ENCODE measurements at places on chromosomes 3 and 15.

- DNase-seq: no peak
These were observed 958.8 kb downstream of the ZPLD1 start for GRCh38 chr3:103393395-103394186.

DNA sequence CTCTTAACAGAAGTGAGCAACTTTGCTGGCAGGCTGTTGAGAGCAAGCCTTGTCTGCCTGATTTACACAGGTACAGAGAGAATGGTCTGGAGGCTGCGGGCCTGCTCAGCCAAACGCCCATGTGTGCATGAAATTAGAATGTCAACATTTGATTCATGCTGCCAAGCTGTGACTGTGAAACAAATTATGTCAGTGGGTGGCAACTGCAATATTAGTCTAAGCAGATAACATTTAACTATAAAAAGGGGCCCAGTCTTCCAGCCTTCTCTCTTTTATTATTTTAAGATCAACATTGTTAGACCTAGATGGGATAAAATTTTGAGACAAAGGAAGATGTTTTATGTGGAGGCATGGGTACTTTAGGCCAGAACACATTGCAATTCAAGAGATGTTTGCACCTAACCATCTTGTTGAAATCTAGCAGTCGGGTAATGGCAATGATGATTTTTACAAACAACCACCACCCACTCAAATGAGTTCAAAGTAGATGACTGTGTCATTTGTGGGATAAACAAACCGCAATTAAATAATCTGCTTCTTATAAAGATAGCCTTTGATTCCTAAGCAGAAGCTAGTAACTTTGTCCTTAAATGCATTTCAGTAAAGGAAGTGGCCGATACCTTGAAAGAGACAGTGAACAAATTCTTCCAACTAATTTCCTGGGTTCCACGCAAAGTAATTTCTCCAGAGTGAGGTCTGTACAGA lies 70.2 kb downstream of the FOXB1 start:
- DNase-seq: no peak

GRCh38 chr15:53404930-53405493 lies 354.5 kb downstream of the WDR72 start:
- DNase-seq: no peak

GRCh38 chr3:50316657-50317242 lies 5.8 kb downstream of the HYAL2 start:
- no peak for DNase-seq

- DNase-seq: no peak
These were observed 5.1 kb downstream of the RAB43 start for GRCh38 chr3:129116482-129116946.

DNA sequence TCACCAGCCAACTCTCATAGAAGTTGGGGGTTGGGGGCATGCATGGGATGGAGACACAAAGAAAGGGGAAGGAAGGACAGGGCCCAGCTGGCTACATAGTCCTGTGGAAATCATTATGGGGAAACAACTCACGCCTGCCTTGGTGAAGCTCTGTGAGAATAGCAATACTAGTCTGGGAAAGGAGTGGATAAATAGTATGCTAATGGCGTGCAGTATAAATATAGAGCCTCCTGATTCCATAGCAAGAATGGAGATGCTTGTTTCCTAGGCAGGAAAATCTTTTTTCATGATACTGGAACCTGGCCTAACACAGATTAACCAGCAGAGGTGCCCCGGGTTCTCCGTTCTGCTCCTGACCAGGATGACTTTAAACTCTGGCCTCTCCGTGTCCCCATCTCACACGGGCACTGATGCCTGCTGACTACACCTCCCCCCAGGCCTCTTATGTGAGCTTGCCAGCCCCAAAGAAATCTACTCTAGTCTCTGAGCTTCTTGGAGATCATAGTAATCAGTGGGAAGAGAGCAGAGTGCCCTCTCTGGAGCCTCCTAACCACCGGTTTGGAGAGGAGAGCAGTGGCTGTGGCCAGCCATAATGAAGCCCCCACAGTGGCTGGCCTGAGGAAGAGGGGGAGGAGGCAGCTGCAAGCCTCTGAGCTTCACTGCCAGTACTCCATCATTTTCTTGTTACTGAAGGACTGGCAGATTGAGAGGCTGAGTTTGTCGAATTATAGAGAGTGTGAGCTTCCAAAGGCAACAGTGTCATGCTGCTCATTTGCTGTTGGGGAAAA lies 355.0 kb upstream of the SEMA6D start:
- DNase-seq: no peak

DNA sequence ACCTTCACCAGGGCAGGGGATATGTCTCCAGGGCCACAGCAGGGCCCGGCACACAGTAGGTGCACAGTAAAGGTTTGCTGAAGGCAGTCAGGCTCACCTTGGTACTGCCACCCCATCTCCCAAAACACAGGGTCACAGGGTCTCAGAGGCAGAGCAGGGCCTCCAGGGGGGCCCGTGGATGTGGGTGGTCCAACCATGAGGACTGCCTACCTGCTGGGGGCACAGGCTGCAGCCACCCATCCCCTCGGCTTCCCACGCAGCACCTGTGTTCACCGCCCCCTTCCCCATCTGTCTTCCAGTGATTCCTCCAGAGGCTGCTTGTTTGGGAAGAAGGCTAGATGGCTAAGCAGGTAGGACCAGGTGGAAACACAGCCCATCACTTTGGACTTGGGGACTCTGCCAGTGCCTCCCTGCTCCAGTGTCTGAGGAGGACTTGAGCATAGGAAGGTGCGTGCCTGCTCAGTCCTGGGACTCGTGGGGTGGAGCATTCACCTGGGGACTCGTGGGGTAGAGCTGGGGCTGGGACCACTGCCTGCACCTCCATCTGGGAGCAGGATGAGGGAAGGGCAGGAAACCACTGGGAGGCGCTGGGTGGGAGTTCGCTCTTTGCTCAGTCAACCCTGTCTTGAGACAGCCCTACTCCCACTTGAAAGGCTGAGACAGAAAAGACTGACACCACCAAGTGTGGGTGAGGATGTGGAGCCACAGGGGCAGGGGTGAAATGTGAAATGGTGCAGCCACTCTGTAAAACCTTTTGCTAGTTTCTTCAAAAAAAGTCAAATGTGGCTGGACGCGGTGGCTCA lies 18.8 kb upstream of the PLXND1 start:
- DNase-seq: no peak

DNA sequence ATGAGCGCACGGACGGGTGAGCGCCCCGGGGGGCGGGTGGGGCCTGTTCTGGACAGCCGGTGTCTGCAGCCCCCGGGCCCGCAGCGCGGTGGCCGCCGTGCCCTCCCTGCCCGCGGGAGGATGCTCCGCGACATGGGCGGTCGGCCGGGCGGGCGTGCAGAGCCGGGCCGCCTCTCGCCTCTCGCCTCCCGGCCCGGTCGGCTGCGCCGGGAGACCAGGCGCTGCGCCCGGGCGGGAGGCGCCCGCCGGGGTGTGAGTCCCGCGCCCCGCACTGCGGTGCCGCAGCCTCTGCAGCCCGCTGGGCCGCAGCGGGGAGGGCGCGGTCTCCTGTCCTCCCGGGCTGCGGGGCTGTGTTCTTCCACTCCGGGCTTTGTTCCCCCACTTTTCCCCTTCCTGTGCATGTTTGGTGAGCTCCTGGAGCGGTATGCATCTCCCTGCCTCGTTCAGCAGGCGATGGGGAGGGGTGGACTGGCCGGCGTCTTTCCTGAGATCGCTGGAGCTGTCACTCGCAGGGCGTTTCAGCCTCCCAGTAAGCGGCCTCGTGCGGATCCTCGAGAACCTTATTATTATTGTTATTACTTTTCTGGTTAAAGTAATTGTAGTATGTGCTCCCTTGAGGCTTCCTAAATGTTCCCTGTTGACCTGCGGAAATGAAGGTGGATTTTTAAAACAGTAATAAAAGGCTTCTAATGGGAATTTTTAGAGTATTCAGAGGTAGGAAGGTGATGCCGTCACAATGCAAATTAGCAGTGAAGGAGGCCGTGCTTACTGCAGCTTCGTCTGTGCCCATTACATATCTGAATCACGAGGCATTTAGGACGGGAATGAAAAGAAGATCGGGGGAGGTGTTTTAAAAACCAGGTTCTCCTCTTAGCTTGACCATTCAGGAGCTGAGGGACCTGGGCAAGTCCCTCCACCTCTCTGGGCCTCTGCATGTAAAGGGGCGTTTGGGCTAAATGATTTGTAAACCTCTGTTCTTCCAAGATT lies 593 bp downstream of the TMOD2 start:
- no peak for DNase-seq

DNA sequence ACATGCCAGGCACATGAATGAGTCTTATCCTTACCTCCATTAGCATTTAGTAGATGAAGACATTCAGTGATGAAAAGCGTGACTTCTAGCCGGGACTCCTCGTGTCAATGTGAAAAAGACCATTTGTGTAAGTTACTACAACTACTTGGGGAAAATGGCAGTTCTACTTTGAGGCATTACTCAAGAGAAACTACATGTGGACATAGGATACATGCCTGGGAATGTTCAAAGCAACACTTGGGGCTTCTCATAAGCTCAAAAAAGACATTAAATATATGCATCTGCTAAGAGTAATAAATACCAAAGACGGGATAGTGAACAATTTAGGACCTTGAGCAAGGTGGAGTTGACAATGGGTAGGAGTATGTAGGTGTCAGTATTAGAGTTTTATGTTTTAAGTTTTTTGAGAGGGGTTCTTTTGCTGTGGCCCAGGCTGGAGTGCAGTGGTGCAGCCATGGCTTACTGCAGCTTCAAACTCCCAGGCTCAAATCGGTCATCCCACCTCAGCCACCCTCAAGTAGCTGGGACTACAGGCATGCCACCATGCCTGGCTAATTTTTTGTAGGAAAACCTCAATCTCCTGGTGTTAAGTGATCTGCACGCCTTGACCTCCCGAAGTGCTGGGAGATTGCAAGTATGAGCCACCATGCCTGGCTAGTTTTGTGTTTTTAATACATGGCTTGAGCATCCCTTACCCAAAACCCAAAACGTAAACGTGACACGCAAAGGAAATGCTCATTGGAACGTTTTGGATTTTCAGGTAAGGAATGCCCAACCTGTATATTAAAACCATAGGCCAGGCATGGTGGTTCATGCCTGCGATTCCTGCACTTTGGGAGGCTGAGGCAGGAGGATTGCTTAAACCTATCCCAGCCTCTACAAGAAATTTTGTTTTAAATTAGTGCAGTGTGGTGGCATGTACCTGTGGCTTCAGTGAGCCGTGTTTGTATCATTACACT lies 3.9 kb downstream of the RPLP1 start:
- no peak for DNase-seq

GRCh38 chr15:85541744-85542143 lies 161.3 kb downstream of the AKAP13 start:
- DNase-seq: no peak

GRCh38 chr15:77185242-77185785 lies 114.4 kb upstream of the TSPAN3 start:
- no peak for DNase-seq

- no peak for DNase-seq
These were observed 516.6 kb downstream of the EPHB1 start for GRCh38 chr3:135311699-135312098.

DNA sequence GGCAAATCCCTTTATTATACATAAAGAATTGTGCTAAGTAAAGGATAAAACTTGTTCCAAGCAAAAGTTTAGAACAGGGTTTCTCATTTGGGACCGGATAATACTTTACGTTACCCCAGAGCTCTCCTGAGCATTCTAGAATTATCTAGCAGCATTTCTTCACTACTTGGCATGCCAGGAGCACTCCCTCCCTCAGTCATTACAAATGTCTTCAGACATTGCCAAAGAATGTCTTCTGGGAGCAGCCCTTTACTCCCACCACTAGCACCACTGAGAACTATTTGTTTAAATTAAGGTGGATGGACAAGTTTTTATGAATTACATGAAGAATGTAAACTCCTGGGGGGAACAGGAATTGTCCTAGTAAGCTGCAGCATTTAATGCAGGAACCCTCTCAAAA lies 516.4 kb downstream of the GBE1 start:
- DNase-seq: no peak

DNA sequence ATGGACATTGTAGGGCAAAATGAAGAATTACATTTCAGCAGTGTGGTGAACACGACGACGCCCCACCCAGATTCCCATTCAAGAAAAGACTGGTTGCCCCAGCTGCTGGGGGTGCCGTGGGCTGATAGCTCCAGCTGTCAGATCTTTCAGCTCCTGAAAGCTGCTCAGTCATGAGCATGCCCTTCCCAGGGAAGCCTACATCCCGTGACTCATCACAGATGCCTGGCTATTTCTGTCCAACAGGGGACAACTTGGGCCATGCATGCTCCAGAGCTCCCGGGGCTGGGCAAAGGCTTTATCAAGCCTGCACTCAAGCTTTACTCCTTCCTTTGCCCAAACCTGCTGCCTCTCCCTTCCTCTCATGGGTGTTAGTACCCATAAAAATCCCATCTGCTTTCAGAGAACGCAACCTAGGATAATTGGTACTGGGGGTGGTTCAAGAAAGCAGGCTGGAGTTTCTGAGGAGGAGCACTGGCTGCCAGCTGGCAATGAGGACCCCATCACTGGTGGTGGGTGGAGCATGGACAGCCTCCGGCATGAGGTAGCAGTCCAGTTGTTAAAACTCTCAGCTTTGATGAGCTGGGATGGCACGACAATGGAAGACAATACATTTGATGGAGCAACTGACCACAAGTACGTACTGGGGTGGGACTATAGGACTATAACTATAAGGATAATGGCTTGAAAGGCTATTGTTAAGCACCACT lies 16.4 kb upstream of the ST8SIA2 start:
- DNase-seq: no peak

- no peak for DNase-seq
These were observed 102.7 kb upstream of the FGF7 start for GRCh38 chr15:49320351-49320750.

DNA sequence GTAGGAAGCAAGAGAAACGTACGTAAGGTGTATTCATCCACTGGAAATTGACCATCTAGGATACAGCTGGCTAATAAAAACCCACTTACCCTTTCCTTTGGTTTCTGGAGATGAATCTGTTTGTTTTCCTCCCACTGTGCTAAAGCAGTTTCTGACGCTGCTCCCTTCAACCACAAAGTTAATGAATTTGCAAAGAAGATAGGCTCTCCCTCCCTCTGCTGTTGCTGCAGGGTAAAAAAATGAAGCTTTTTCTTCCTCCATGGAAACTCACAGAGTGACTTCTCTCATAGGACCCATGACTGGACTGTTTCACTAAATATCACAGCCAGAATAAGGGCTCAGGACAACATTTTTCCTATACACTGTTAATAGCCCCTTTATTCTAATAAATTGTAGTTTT lies 172.1 kb upstream of the LRRN1 start:
- no peak for DNase-seq

DNA sequence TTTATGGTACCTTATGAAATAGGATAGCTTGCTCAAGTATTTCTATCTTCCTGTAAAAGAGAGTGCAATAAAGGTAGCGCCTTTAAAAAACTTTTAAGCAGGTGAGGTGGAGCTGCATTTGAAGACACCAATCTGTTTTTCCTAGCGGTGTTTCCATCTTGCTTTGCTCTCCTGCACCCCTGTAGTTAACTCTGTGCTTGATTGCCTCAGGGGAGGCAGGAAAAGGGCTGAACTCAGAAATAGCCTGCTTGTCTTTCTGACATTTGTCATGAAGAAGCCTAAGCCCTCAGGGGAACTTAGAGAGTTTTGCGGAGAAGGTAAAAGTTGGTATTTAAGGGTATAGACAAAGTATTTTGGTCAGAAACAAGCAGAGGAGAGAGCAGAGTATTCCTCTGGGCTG lies 63.0 kb upstream of the TPRG1 start:
- no peak for DNase-seq

DNA sequence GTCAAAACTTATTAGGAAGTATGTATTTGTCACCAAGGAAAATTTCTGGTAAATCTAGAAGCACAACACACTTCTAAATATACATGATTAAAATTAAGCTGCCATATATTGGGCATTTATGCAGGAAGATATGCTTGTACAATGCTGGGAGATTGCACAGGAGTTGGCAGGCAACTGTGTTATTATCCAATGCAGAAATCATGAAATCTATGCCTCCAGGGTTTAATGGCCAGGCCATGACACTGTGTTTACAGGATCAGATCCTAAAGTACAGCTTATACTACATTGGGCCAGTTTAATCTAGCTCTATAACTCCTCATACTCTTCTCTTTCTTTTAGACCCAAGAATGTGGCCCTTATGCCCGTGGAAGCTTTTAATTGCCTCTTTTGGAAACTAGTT lies 391.4 kb upstream of the DPH6 start:
- DNase-seq: no peak

Measured in activated naive CD4-positive, alpha-beta T cell (primary cell).